ENCODE measurements at places on chromosomes 16 and 17.

DNA sequence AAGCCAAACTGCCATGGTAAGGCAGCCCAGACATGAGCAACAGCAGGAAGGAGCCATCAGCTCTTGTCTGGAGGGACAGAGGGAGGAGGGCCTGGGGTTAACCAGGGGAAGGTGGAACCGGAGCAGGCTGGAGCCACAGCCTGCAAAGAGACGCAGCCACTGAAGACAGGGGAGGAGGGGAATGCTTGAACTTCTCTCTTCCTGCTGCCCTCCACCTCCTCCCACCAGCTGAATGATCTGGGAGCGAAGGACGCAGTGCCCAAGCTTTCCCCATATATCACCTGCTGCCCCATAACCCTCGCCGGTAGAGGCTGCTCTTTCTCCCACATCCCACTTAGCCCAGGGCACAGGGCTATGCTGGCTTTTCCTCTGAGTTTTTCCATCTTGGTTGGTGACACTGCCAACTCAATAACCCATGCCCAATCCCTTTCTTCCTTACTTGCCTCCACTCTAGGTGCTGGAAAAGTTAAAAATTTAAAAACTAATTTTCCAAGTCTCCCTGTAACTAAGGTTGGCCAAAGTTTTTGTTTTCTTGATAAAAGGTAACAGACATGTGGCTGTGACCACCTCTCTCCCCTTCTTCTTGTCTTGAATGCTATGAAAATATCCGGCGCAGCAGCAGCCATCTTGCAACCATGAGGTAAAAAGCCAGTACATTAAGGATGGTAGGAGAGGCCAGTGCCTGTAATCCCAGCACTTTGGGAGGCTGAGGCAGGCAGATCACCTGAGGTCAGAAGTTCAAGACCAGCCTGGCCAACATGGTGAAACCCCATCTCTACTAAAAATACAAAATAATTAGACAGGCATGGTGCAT lies 21.8 kb upstream of the CACNG4 start:
- DNase-seq, result no peak

GRCh38 chr16:59238246-59238645 lies 504.1 kb upstream of the GOT2 start:
- no peak for DNase-seq

DNA sequence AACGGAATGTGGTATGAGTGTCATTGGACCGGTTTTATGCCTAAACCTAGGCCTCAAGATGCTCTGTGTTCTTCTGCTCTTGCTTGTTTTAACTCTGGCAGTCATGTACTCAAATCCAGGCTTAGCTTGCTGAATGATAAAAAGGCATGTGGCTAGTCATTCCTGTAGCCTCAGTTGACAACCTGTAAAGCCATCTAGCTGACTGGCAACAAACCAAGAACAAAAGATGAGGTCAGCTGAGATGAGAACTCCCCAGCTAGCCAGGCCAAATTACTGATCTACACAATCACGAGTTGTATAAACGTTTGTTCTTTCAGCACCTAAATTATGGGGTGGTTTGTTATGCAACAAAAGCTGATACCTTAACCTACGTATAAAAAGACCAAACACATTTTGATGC lies 1406.0 kb upstream of the CDH8 start:
- no peak for DNase-seq

DNA sequence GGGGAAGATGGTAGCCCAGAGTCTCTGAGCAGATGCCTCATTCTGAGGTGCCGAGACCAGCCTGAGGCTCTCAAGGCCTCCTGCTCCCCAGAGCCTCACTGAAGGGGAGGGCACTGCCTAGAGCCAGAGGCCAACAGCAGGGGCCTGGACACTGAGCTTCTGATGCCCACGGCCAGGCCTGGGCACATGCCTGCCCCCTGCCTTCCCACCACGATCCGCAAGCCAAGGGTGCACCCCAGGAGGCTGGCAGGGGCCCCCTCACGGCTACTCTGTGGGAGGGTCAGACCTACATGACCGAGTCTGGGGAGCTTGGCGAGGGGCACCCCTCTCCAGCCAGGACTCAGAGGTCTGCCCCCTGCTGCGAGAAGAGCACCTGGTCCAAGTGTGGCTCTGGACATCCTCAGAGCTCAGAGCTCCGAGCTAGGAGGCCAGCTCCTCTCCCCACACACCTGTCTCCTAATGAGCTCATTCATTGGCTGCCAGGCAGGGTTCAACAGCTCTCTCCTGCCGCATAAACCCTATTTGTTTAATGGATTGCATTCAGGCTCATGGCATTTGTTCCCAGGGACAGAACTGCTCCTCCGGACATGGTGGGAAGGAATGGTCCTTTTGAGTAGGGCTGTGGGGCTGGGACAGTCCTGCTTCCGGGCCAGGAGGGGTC lies 13.9 kb downstream of the OTOP3 start:
- DNase-seq, result no peak

DNA sequence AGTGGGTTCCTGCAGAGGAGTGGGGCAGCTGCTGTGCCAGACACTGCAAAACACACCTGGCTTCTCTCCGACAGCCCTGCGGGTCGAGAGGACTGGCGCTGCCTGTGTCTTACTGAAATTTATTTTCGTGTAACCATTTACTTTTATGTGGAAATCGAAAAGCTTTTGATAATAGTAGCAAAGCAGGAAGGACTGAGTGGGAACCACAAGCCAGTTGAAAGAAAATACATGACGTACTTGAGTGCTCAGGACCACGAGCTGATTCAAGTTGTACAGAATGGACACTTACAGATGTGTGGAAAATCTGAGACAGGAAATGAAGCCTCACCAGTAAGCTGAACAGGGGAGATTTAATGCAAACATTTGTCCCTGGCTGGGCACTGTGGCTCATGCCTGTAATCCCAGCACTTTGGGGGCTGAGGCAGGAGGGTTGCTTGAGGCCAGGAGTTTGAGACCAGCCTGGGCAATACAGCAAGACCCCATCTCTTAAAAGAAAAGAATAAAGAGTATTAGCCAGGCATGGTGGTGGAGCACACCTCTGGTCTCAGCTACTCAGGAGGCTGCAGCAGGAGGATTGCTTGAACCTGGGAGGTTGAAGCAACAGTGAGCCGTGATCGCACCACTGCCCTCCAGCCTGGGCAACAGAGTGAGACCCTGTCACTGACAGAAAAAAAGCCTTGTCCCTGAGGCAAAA lies 11.3 kb upstream of the RPL13 start:
- DNase-seq, result peak; percentile 24

DNA sequence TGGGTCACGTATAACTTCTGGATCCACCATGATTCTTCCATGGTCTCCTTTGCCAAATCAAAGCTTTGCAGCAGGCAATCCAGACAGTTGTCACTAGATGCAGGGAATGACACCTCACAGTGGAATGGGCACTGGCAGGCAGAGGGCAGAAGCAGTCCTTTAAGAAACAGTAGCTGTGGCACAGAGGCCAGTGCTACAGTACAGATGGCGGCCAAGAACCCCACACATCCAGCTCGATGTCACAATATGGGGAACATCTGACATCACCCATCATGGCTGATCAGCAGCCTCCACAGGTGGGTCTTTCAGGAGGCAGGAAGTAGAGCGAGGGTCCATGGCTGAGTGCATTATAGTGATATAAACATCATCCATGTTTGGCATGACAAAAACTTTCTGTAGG lies 18.8 kb upstream of the ERN1 start:
- no peak for DNase-seq

GRCh38 chr16:22719945-22720344 lies 94.0 kb upstream of the HS3ST2 start:
- no peak for DNase-seq

DNA sequence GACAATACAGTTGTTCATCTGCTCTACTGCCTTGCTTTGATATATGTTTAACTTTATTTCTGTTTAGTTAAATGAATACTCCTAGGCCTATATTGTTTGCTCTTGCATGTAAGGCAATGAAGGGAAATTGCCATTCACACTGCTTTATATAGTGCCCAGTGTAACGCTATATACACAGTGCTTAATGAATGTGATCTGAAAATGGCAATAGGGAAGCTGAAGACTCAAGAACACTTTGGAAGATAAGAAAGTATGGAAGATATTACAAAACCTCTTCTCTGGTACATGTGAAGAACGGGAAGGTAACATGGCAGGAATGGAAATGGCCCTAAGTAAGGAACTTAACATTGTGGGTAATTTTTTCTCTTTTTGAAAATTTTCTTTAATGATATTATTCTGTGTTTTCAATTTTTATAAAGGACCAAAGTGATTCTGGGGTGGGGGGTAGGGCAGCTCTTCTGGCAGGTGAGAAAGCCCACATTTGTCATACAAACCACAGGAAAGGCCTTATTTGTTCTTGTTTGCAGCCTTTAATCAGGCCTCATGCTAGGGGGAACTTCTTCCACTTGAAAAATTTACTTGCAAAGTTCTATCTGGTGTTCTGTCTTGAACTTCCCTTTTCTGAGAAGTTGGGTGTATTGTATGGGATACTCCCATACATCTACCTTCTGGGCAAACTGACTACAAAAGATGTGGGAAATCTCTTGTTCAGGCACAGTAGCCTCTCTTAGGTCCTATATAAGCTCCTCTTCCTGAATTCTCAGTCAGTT lies 100.8 kb upstream of the CORO6 start:
- peak; percentile 57 for DNase-seq

GRCh38 chr17:2978116-2978515 lies 85.3 kb downstream of the OR1D5 start:
- no peak for DNase-seq

DNA sequence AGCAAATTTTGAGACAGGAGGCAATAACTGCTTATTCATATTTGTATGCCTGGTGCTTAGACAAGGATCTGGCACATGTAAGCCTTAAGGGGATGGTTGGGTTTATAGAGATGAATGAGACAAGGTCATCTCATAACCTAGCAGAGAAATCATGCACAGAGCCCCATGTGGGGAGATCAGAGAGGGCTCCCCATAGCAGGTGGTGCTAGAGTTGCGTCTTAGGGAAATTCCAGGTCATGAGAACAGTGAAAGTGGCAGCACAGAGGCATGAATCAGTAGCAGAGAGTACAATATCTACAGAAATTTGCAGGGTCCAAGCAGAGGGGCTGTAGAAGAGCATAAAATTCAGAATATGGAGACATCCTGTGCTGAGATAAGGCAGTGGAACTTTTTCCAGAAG lies 57.3 kb downstream of the SLC6A2 start:
- no peak for DNase-seq

- no peak for DNase-seq
These were observed 47.6 kb upstream of the RPH3AL start for GRCh38 chr17:400257-400656.

- DNase-seq, result no peak
These were observed 17.8 kb downstream of the HS3ST6 start for GRCh38 chr16:1900452-1900774.

- no peak for DNase-seq
These were observed 176.1 kb upstream of the CDH5 start for GRCh38 chr16:66190411-66190810.

- no peak for DNase-seq
These were observed 1.3 kb downstream of the ZNF652 start for GRCh38 chr17:49360796-49361128.

DNA sequence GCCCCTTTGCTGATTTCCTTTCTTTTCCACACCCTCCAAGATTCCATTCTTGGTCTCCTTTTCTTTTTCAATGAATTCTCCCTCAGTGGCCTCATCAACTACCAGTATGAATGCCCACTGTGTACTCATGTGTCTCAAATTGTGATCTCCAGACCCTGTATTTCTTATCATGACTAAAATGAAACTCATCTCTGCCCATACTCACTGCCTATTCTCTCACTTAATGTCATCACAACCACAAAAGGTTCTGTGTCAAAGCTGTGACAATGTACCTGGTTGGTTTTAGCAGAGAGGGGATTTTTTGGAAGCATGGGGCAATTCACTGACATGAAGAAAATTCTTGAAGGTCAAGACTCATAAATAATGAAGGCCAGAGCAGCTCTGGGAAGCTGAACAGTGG lies 11.5 kb upstream of the TBX4 start:
- DNase-seq, result no peak

DNA sequence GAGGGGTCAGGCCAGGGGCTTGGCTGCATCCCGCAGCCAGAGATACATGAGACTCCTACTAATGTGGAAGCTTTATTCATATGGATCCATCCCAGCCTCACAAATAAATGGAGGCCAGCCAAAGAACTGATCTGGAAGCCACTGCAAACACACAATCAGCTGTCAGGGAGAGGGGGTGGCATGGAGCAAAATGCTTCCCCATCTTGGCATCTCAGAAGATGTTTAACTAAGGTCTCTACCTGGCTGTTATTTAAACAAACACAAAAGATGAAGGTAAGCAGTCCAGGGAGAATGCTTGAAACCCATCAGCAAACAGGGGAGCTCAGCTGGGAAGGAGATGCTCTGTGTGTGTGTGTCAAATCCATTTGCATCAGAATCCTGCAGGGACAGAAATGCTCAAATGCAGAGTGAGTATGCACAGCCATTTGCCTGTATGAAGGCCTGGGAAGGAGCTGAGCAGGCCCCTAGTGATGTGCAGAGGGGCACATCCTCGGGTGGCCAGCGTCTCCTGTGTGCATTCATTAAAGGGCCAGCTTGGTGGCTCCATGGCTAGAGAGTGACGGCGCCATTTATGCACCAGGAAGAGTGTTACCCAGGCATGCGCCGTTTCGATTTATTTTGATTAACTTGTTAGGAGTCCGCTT lies 34.2 kb upstream of the IRX3 start:
- no peak for DNase-seq

GRCh38 chr17:73290399-73291259 lies 21.2 kb downstream of the CDC42EP4 start:
- DNase-seq, result no peak

DNA sequence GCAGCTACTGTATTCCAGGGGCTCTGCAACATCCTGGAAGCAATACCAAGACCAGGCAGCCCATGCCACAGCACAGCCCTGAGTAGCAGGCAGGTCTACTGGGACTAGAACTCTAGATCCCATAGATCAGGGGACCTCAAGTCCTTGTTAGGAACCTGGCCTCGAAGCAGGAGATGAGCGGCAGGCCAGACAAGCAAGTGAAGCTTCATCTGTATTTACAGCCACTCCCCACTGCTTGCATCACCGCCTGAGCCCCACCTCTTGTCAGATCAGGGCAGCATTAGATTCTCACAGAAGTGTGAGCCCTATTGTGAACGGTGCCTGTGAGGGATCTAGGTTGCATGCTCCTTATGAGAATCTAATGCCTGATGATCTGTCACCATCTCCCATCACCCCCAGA lies 295.7 kb upstream of the TNRC6C start:
- no peak for DNase-seq

DNA sequence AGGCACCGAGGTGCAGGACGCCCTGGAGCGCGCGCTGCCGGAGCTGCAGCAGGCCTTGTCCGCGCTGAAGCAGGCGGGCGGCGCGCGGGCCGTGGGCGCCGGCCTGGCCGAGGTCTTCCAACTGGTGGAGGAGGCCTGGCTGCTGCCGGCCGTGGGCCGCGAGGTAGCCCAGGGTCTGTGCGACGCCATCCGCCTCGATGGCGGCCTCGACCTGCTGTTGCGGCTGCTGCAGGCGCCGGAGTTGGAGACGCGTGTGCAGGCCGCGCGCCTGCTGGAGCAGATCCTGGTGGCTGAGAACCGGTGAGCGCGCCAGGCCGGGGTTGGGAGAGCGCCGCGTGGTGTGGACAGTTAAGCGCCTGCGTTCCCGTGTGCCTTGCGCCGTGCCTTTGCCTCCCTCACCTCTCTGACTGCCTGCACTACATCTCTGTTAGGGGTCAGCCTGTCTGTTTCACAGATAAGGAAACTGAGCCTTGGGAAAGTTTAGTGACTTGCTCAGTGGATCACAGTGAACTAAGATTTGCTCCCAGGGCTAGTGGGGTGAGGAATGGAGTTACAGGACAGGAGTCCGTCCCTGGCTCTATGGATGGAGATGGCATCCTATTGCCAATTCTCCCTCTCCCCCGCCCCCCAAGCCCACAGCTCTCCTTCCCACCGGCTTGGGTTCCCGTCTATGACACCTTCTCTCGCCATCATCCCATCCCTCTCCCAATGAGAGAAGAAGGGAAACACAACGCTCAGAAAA lies 880 bp downstream of the SARM1 start:
- DNase-seq, result no peak

GRCh38 chr17:2366747-2367494 lies 29.6 kb downstream of the SGSM2 start:
- DNase-seq, result no peak
